ENCODE measurements at places on chromosomes 7 and 10.

- peak; percentile 67 for DNase-seq
Measured at GRCh38 chr10:33333260-33334101, 986 bp downstream of the NRP1 start.

- peak; percentile 30 for DNase-seq
Measured at GRCh38 chr10:52752801-52753445, 19.7 kb downstream of the MBL2 start.

GRCh38 chr10:50796693-50797092, 57.0 kb downstream of the ASAH2B start:
- no peak for DNase-seq

- peak; percentile 75 for DNase-seq
Measured at GRCh38 chr7:47571331-47572093, 10.4 kb downstream of the TNS3 start.

GRCh38 chr10:71536332-71536731, 139.6 kb downstream of the CDH23 start:
- no peak for DNase-seq

GRCh38 chr7:99786726-99787335, 2.8 kb upstream of the CYP3A4 start:
- DNase-seq, result no peak

DNA sequence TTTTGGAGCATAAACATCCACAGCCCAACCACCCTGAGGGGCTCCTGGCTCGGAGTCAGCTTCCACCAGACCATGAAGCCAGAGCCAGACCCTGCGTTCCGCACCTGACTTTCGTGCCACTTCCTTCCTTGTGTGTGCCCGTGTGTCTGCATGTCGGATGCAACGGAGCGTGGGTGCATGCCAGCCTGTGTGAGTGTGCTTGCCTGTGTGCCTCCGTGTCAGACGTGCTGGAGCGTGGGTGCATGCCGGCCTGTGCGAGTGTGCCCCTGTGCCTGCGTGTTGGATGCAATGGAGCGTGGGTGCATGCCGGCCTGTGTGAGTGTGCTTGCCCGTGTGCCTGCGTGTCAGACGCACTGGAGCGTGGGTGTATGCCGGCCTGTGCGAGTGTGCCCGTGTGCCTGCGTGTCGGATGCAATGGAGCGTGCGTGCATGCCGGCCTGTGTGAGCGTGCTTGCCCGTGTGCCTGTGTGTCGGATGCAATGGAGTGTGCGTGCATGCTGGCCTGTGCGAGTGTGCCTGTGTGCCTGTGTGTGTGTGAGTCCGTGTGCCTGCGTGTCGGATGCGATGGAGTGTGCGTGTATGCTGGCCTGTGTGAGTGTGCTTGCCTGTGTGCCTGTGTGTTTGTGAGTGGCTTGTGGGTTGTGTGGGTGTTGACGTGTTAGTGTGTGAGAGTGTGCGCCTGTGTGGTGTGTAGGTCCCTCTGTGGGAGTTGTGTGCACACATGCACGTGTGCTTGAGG, 28.1 kb upstream of the KNDC1 start:
- DNase-seq, result no peak

- DNase-seq, result no peak
Measured at GRCh38 chr7:128838981-128839731, 8.9 kb downstream of the FLNC start.

- DNase-seq, result peak; percentile 48
Measured at GRCh38 chr7:87220026-87220733, 648 bp upstream of the TMEM243 start.

GRCh38 chr7:17786314-17786852, 153.9 kb downstream of the SNX13 start:
- DNase-seq, result no peak

DNA sequence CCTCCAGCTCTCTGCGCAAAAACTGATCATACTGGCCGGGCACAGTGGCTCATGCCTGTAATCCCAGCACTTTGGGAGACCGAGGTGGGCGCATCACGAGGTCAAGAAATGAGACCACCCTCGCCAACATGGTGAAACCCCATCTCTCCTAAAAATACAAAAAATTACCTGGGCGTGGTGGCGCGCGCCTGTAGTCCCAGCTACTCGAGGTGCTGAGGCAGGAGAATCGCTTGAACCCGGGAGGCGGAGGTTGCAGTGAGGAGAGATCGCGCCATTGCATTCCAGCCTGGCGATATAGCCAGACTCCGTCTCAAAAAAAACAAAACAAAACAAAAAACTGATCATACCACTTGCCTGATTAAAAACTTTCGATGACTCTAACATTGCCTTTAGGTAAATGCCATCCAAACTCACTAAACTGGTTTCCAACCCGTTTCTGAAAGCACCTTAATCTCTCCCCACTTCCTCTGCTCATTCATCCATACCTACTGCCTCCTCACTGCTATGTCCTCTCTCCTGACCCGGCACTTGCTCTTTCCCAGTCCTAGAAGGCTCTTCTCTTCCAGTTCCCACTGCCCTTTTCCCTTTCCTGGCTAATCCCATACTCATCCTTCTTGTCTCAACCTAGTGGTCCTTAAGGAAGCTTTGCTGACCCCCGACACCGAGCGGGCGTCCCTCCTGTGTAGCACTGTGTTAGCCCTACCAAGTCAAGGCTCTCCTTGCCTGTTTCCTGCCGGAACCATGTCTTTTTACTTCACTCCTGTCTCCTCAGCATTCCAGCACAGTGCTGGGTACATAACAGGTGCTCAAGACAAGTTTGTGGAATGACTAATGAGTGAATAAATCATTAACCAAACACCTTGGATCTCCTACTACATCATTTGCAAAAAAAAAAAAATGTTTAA, 686 bp upstream of the MIOS start:
- no peak for DNase-seq

DNA sequence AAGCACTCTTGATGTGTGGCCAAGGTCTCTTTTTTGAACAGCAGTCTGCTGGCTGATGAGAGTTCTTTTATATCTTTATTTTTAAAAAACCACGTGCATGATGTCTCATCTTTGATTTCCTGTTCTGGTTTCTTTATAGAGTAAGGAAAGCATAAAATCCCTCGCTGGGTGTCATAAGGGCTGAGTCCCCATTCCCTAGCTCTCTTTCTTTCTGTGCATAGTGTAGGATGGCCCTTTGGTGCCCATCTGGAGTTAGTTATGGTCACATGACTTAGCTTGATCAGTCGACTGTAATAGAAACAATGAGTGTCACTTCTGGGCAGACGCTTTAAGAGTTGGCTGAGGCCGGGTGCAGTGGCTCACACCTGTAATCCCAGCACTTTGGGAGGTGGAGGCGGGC, 38.5 kb downstream of the GHRHR start:
- DNase-seq, result no peak

DNA sequence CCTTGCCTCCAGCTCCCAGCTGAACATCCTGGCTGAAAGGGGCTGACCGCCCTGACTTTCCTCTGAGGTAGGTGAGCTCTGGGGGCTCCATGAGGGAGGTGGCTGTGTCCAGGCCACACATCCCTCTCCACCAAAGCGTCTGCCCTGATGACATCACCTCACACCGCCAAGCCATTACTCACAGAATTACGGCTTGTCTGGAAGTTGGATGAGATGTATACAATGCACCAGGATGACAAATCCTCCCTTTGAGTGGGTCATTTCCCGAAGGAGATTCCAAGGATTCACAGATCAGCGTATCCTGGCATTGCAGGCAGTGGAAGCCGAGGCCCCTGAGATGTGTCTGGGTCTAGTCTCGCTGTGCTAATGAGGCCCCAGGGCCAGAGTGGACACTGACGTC, 15.1 kb upstream of the RET start:
- no peak for DNase-seq

GRCh38 chr10:99620711-99621453, 643 bp upstream of the SLC25A28 start:
- DNase-seq, result peak; percentile 90

- DNase-seq, result peak; percentile 86
Measured at GRCh38 chr10:97333351-97333600, 1.3 kb downstream of the FRAT2 start.

GRCh38 chr7:132065193-132065988, 509.0 kb upstream of the PODXL start:
- DNase-seq, result no peak

DNA sequence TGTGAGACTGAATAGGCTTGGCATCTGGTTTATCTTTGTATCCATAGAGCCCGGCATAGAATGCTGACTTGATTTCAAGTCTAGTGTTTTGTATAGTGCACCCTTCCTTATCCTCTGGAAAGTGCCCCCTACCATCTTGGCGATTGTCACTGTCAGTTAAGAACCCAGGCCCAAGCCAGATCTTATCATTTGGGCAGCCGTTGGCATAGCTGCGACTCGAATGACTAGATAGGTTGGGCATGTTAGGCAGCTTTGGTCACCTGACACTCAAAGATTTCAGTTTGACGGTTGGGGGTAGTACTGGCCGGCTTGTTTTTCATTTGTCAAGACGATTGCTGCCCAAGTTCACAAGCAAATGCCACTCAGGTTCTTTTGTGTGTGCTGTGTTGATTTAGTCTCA, 6.6 kb downstream of the NIPSNAP2 start:
- DNase-seq, result no peak

GRCh38 chr10:112969542-112969941, 19.5 kb downstream of the TCF7L2 start:
- DNase-seq, result no peak

- peak; percentile 44 for DNase-seq
Measured at GRCh38 chr10:120131183-120131582, 238.7 kb downstream of the SEC23IP start.

DNA sequence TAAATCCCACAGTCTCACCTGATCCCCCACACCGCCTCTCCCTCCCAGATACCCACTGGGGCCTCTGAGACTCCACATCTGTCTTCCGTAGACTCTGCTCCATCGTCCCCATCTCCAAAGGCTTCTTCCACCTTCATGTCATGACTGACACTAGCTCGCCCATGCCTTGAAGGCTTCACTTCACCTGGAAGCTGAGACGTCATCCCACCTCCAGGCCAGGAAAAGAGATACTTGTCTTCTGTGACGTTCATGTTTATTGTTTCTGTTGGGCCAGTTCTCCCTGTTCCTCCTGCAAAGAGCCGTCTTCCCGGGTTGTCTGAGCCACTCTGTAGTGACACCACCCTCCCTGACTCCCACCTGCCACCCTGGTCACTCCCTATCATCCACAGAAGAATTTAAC, 3.6 kb upstream of the ZNF862 start:
- DNase-seq, result no peak

GRCh38 chr7:42617071-42617765, 294.7 kb downstream of the C7orf25 start:
- no peak for DNase-seq

DNA sequence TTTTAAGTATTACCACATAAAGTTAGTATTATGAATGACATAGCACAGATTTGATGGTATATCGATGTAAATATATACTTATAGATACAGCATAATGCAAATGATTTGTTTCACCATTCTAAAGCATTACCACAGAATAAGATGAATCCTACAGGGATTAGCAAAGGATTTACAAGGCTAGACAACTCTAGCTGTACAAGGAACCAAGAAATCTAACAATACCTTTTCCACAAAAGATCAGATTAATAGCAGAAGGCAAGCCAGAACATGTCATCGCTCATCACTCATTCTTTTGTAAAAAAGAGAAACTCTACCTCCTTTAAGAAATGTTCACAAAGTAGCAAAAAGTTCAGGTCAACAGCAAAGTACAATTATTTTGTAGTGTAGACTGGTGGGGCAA, 105.1 kb upstream of the ANK3 start:
- DNase-seq, result no peak

- DNase-seq, result no peak
Measured at GRCh38 chr10:84665211-84665610, 336.8 kb downstream of the CCSER2 start.

GRCh38 chr10:47116445-47116844, 183.6 kb upstream of the GDF10 start:
- DNase-seq, result no peak

DNA sequence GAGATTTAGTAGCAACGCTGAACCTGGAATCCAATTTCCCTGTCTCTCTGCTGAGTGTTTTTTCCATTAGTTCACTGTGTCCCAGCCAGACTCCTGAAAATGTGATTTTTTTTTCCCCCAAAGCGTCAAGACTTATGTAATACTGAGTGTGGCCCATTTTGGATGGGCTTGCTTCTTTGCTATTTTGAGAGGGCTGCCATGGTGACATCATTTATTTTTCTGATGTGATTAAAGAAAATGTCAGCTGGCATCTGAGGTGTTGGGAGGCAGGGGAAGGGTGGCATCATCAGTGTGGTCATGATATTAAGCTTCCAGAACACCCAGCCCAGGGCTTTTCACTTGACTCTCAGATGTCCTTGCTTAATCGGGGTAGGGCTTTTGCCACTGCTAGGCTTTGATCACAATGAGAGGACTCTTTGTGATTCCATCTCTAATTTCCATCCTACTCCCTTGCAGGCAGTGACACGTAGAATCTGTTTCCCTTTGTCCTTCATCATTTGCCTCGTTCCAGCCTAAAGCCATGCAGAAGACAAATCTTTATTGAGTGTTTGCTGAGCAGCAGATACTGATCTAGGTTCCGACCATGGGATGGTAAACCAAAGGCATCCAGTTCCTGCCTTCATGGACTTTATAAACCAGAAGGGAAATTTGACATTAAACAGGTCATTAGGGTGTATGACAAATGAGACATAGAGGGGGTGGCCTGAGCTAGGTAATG, 7.4 kb downstream of the ZNF365 start:
- no peak for DNase-seq

DNA sequence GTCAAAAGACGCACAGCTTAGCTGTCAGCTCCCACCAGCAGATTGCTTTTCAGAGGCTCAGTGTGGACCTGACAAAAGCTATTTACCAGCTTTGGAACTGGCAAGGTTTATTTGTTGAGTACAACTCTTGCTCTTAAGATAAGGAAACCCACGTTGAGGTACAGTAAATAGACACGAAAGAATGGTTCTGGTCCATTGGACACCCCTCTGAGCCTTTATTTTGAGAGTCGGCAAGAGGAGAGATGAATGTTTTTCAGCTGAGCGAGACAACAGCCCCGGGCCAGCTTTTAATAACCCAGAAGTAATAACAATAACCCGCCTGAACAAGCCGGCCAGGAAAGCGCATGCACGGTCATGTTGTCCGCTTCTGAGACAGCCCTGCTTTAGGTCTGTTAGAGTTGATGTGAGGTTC, 49.0 kb downstream of the WNT2 start:
- DNase-seq, result no peak

DNA sequence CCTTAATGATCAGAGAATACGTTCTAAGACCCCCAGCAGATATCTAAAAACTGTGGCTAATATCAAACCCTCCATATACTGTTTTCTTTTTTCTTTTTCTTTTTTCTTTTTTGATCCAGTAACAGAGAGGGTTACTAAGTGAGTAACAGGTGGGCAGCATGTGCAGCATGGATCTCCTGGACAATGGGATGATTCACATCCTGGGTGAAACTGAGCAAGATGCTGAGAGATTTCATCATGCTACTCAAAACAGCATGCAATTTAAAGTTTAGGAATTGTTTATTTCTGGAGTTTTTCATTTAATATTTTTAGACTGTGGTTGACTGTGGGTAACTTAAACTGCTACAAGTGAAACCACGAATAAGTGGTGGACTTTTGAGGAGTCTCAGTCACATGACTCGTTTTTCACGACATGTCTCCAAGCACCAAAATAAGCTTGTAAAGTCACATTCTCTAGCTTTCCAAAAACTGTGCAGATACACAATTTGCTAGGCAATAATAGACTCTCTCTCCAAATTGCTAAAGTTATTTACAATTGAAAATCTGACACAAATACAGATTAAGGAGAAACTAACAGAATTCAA, 716.2 kb downstream of the NXPH1 start:
- DNase-seq, result no peak

GRCh38 chr7:129208667-129209066, 16.2 kb upstream of the AHCYL2 start:
- no peak for DNase-seq
